HFFc6 (cell line): ENCODE measurements at places on chromosomes 1 and 21. TPM values are rescaled to one million over a fixed set of nuclear protein-coding genes. Genes with fewer than 3 reads are reported as not detected.

DEGS1 gene
- total RNA-seq: 130 to 159 TPM (median 137 TPM) in 3 replicates

LAMB3 gene
- total RNA-seq: 9.2 to 10.3 TPM (median 9.8 TPM) in 3 replicates

TESK2 gene
- 0.86 to 0.90 TPM (median 0.87 TPM) in 3 replicates for total RNA-seq

FMO1 gene
- not detected in 3 replicates for total RNA-seq

DNA sequence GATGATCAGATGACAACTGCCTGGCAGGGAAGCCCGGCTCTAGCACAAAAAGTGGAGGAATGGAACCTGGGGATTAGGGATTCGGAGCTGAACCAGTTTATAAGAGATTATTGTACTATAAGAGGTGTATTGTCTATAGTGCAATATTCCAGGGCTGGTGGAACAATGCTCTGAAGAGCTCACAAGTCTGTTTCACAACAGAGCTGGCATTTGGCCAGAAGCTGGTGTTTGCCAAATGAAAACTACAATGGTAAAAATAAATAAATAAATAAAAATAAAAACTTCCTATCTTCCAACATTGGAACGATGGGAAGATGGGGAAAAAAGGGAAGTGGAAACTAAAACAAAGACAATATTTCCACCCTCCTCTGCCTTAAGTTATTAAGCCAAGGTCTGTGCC is 73.5 kb downstream of the CHODL start:
- peaks cover 3% of the 10 kb centered on the region; the same call in 1 of the 2 replicates for H3K36me3 ChIP-seq
- H3K4me3 ChIP-seq: no peak overlapping the region
- no peaks in the 10 kb centered on the region for H3K4me1 ChIP-seq
- H3K27ac ChIP-seq: no peak overlapping the region
- H3K27me3 ChIP-seq: no peaks in the 10 kb centered on the region

- peak; percentile 3 for DNase-seq
- peaks cover 31% of the 10 kb centered on the region for H3K4me1 ChIP-seq
- peak overlapping the region; percentile 95 for H3K27ac ChIP-seq
- peak overlapping the region; percentile 98 for H3K4me3 ChIP-seq
These were observed 772 bp downstream of the UCK2 start for GRCh38 chr1:165828103-165828668.

GRCh38 chr1:244165701-244166100 is 114.6 kb downstream of the ZBTB18 start:
- no peaks in the 10 kb centered on the region; the same call in 1 of the 2 replicates for H3K36me3 ChIP-seq
- DNase-seq: no peak
- H3K27ac ChIP-seq: no peak overlapping the region
- H3K4me3 ChIP-seq: no peak overlapping the region
- H3K4me1 ChIP-seq: peaks cover 11% of the 10 kb centered on the region
- H3K27me3 ChIP-seq: no peaks in the 10 kb centered on the region
